ENCODE measurements at places on chromosomes 11 and 22. TPM values are rescaled to one million over a fixed set of nuclear protein-coding genes. Genes with fewer than 3 reads are reported as not detected.

- no peak for DNase-seq
Observed at GRCh38 chr11:47415949-47416472, 7.6 kb downstream of the SLC39A13 start.

GRCh38 chr22:29813563-29813962, 24.5 kb downstream of the ASCC2 start:
- no peak for DNase-seq

BAIAP2L2 gene
- total RNA-seq = 0.79 TPM

DNA sequence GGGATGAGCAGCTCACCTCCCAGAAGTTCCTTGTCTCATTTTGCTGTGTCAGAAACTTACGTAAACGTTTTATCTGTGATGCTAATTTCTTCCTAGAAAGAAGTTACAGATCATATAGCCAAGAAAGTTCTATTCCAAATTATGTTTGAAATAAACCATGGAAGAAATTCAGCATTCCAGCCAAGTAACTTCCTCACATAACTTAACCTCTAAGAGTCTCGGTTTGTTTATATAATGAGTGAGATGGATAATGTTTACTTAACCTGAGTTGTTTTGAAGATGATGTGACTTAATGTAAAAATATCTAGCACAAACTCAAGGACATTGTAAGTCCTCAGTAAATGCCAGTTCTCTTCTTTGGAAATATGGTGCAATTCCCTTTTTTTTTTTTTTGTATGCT, 8.9 kb upstream of the MUC15 start:
- DNase-seq = no peak

DNA sequence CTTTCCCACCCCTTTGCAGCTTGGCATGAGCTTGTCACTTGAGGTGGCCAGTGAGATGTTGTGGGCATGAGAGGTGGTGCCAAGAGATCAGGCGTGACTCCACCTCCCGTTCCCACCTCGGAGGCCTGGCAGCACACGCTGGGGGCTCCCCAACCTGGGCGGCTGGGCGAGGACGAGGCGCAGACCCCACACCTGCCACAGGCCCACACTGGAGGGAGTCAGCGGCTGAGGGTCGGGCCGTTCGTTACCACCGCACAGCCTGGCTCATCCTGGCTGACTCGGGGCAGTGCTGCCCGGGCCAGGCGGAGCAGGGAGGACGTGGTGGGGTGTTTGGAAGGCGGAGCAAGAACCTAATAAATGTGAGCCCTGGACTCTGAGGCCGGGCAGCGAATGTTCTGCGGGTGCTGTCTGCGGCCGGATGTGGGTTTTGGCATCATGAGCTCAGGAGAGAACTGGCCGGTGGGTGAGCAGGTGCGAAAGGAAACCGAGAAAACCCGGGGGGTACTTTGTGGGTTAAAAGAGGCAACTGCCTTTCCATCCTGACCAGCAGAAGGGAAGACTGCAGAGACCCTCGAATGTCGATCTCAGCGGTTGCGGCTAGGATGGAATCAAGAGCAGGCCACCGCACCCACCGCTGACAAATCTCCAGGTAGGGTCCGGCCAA, 10.2 kb upstream of the IFITM3 start:
- DNase-seq = peak; percentile 85

GRCh38 chr11:9716275-9717039, 52.6 kb downstream of the SWAP70 start:
- DNase-seq = no peak

OPCML gene
- total RNA-seq = 4.4 TPM

SUSD2 gene
- total RNA-seq = 1.4 TPM

POLR2L gene
- 62.5 TPM for total RNA-seq

DNA sequence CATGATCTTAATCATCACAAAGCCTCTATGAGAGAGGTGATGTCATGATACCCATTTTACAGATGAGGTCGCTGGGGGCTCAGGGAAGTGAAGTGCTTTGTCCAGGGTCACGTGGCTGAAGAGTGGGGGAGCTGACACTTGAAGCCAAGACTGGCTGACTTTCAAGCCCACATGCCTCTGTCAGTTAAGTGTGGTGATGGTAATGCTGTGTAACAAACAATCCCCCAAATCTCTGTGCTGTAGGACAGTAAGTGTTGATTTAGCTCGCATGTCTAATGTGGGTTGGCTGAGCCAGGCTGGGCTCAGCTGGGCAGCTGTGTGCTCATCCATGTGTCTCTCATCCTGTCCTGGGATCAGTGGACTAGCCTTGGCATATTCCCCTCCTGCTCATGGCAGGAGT, 87.1 kb upstream of the GRK3 start:
- DNase-seq = no peak

- DNase-seq = no peak
Observed at GRCh38 chr11:103967985-103968384, 68.5 kb upstream of the DDI1 start.

- no peak for DNase-seq
Observed at GRCh38 chr11:99015634-99016454, 4.9 kb upstream of the CNTN5 start.

- no peak for DNase-seq
Observed at GRCh38 chr11:123434262-123434661, 4.2 kb downstream of the GRAMD1B start.

DNA sequence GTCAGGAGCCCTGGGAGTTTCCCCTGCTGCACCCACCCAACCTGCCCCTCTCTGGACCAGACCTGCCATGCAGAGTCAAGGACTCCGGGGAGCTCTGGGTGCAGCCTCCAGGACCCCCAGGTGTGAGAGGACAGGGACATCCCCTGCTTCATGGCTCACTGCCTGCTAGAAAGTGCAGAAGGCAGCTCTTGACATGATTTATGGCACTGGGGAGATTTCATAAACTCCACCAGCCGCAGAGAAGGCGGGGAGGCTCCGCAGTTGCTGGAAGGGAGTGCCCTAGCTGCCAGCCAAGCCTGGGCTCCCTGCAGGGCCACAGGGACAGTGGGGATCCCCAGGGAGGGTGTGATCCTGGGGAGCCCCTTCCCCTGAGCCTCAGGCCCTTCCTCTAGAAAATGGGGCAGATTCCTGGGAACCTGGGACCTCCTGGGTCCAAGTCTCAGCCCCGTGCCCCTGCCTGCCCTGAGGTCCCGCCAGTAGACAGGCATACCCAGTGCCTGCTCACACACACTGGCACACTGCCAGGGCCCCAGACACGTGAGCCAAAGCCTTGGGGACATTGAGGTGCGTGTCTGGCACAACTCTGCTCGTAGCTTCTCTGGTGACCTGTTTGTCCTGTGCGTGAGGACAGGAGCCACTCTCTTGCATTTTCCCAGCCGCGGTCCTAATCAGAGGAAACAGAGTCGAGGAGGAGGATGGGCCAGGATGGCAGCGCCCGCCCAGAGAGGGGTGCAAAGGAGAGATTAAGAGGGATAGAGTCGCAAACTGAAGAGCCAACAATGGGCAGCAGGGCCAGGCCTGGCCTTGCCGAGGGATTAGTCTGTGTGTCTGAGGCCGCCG, 13.8 kb downstream of the CABP7 start:
- no peak for DNase-seq

DNA sequence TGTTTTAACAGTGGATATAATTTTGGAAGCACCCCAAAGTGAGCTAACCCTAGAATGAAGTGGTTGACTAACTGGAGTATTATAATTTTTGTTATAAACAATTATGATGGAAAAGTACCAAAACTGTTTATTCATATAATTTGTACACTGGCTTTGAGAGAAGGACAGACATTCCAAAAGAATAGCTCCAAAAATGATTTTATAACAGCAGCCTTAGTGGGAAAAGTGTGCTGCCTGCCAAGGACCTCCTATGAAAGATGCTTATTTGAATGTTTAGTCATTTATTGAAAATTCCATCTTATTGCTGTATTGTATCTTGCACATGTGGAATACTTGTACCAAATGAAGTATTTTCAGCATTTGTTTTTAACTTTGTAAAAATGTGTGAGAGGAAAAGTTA, 169.8 kb downstream of the GUCY1A2 start:
- no peak for DNase-seq

TNNT3 gene
- 0.97 TPM for total RNA-seq

CALCA gene
- total RNA-seq = 0.57 TPM

GRCh38 chr11:105167244-105167643, 27.7 kb upstream of the CARD18 start:
- no peak for DNase-seq

DNA sequence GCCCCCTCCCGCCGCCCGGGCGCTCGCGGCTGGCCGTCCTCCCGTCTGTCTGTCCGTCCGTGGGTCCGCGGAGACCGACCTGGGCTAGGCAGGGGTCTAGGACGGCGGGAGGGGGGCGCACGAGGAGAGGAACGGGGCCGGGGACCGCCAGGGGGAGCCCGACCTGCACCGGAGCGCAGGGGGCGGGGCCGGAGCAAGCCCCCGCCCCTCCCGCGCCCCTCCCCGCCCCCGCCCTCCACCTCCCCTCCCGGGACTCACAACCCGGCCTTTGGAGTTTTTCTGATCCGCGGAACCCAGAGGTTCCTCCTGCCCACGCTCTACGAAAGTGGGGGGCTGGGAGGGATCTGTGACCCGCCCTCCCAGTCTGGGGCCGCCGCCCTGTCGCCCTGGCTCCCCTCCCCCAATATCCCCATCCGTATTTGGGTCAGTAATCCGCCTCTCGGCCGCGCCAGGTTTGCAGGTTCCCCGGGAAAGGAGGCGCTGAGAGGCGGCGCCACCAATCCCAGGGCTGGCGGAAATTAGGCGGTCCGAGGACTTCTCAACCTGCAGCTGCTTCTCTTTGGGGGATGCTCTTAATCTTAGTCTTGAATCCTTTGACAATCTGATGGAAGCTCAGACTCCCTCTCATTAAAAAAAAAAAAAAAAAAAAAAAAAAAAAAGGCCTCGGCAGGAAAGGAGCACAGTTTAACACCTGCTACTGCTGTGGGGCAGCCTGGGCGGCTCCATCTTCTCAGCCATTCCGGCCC, 925 bp upstream of the KCNJ11 start:
- peak; percentile 94 for DNase-seq

DNA sequence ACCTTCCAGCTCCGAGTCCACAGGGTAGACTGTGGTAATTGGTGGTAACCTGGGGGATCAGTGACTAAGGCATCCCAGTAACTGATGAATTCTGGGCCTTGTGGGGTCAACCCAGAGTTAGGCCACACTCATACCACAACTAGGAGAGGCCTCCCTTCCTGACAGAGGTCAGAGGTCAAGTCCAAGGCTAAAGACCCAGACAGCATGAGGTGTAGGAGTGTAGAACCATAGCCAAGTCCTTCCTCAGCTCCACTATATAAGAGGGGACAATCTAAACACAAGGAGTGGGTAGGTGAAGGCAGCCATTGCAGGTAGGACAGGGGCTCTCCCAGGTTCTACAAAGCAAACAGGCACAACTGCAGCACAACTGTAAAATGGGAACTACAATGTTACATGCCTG, 4.6 kb downstream of the AP1B1 start:
- DNase-seq = no peak

DNA sequence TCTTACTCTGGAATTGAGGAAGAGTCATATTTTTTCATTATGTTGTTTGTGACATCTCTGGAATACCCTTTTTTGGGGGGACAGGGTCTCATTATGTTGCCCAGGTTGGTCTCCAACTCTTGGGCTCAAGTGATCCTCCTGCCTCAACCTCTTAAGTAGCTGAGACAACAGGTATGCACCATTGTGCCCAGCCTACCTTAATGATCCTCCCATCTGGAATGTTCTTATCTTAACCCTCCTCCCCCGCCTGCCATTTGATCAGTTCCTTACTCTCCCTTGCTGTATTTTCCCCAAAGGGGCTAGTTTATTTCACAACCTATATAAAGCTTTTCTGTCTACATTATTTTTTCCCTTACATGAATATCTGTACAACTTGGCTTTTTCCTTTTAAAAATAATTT, 594.7 kb downstream of the METTL15 start:
- no peak for DNase-seq

OR8D1 gene
- total RNA-seq = not detected

DNA sequence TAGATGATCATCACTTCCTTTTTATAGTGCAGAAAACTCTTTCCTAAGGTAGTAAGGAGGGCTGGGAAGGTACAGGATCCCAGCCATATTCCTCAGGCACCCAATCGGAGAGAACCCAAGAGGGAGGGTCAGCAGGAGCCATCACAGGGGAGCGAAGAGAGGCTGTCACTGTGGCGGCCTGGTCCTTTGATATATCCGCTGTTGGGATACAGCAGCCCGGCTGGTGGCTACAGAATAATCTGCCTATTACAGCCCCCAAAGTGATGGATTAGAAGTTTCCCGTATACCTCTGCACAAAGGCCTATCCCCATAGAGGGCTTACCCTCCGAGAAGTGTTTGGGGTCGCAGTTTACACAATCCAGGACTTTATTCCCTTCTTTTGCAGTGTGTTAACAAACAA, 48.5 kb downstream of the OR4D9 start:
- DNase-seq = no peak

SYT7 gene
- 5.3 TPM for total RNA-seq

KCNA4 gene
- not detected for total RNA-seq

GRCh38 chr22:29726512-29727130, 6.8 kb downstream of the CABP7 start:
- DNase-seq = no peak

- no peak for DNase-seq
Observed at GRCh38 chr11:59204746-59205145, 8.0 kb downstream of the MPEG1 start.

DNA sequence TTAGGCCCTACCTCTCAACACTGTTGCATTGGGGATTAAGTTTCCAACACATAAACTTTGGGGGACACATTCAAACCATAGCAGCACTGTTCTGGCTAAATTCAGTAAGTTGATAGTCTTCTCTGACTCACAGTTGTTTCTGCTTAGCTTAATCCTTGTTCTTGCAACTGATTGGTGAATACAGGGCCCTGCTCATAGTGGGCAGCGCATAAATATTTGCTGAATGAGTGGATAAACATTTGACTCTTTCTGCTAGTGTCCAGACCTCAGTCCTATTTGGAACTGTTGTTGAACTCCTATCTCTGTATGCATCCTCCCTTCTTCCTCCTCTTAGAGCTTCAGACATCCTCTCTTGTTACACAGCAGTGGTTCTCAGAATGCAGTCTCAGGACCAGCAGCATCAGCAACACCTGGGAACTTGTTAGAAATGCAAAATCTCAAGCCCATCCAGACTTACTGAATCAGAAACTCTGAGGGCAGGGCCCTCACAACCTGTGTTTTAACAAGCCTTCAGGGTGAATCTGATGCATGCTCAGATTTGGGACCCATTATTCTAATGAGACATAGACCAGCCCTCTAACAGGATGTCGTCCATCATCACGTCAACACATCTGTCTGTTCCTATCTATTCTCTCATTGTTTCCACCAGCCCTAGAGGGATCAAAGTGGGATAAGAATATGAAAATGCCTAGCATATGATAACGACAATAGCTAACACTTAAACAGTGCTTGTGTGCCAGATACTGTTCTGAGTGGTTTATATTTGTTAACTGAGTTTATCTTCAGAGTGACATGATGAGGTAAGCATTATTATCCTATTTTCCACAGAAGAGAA, 22.3 kb downstream of the SPON1 start:
- DNase-seq = no peak

GRCh38 chr11:36581536-36581935, 12.8 kb upstream of the IFTAP start:
- no peak for DNase-seq

GRCh38 chr22:46358766-46359165, 23.3 kb downstream of the TRMU start:
- DNase-seq = peak; percentile 47

DNA sequence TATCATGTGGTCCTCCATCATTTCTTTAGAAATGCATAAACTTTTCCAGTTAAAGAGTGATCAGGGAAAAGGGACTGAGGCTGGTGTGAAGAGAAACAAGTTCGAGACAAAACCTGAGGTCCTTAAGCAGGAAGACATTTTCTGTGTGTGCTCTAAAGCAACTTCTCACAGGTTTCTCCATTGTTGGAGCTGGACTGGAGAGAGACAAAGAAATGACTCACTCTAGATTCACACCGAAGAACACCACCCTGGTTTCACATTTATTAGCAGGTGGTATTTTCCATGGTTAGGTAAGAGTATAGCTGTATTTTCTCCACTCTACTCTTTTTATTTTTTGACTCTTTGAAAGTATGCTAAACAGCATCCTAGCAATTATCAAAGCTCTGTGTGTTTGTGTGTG, 736.4 kb downstream of the KCNA4 start:
- DNase-seq = no peak
